ENCODE measurements at places on chromosomes 11 and 22. TPM values are rescaled to one million over a fixed set of nuclear protein-coding genes. Genes with fewer than 3 reads are reported as not detected.

Gene LRRC74B
- total RNA-seq = not detected

Gene DCPS
- 18.8 TPM for total RNA-seq

Gene P2RY2
- total RNA-seq = not detected

Gene KCTD14
- total RNA-seq = 0.16 TPM

Gene XNDC1N
- total RNA-seq = 15.8 TPM

Gene WBP2NL
- 0.43 TPM for total RNA-seq

Gene MYO18B
- 1.8 TPM for total RNA-seq

Gene KDELR3
- 1.7 TPM for total RNA-seq

Gene TRIM51
- not detected for total RNA-seq

Gene OR52I1
- total RNA-seq = not detected

Gene MFNG
- 160 TPM for total RNA-seq

Gene PRG3
- not detected for total RNA-seq

Gene OR52I2
- total RNA-seq = not detected

Gene GLB1L2
- total RNA-seq = 6.0 TPM

Gene GGTLC3
- not detected for total RNA-seq

Gene HDHD5
- total RNA-seq = 68.1 TPM

Gene OTOG
- total RNA-seq = not detected

Gene NRGN
- 6.4 TPM for total RNA-seq
